ENCODE measurements at places on chromosomes 7 and 10.

GRCh38 chr10:94963901-94964300, 25.4 kb downstream of the CYP2C9 start:
- DNase-seq = peak; percentile 66

- no peak for DNase-seq
Observed at GRCh38 chr7:920351-921070, 34.0 kb downstream of the ADAP1 start.

DNA sequence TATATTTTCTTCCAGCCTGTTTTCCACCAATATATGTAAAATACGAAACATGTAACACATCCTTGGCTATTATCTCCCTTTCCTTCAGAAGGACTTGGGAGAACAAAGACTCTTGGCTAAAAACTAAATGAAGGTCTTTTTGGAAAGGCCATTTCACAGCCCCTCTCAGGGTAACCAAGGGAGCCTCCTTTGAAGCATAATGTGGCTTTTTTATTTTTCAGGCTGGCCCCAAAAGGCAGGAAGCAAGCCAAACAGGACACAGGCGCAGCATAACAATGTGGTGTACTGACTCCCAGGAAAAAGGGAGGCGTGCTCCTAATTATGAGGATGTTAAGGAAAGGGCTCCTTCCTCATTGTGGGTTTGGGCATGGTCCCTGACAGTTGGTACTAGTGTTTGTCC, 30.3 kb upstream of the CCSER2 start:
- no peak for DNase-seq

- DNase-seq = no peak
Observed at GRCh38 chr10:76840802-76841201, 796.8 kb downstream of the KCNMA1 start.

GRCh38 chr7:93013446-93014061, 104.2 kb downstream of the SAMD9 start:
- no peak for DNase-seq

GRCh38 chr7:55545496-55545895, 26.8 kb downstream of the VOPP1 start:
- DNase-seq = peak; percentile 64

DNA sequence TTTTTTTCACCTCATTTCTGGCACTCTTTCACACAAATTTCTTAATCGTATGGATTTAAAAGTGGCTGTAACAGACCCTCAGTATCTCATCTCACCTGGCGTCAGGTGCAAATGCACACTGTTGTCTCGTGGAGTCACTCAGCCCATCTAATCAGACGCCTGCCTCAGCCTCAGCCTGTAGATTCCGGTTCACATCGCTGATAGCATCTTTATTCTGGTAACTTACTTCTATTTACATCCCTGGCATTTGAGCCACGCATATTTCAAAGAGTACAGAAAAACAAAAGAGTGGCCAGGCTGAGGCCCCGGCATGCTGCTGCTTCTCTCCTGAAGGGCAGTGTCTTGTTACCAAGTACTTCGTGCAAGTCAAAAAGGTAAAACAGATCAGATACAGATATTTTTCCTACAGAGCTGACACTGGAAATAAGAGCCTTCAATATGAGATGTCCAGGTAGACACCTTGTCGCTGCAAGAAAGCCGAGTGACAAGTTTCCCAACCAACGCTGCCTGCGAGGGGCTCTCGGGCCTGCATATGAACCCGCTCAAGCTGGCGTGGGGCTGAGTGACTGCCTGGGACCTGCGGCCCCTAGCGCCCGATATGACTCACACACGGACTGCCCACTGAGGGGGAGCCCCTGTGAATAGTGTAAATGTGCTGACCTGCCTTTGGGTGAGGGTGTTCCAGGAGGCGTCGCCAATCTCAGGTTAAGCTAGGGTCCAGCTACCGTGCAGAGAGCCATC, 4.3 kb downstream of the VIPR2 start:
- DNase-seq = no peak

DNA sequence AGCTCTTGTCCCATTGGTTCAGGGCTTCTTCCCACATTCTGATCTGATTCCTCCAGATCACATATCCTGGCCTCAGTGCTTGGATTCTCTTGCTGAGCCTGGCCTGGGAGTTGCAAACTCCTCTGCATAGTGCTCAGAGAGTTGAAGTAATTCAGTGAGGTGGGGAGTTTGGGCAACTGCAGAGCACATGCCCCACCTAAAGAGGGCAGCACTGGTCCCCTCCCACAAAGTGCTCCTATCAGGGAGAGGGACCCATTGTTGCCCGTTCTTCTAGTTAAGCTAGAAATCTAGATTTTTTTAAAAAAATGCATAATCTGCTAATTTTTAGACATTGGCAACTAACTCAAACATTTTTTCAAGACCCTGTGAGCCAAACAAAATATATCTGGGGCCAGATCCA, 45.1 kb downstream of the CHN2 start:
- DNase-seq = peak; percentile 4

- DNase-seq = no peak
Observed at GRCh38 chr7:156943091-156944041, 6.1 kb upstream of the NOM1 start.

DNA sequence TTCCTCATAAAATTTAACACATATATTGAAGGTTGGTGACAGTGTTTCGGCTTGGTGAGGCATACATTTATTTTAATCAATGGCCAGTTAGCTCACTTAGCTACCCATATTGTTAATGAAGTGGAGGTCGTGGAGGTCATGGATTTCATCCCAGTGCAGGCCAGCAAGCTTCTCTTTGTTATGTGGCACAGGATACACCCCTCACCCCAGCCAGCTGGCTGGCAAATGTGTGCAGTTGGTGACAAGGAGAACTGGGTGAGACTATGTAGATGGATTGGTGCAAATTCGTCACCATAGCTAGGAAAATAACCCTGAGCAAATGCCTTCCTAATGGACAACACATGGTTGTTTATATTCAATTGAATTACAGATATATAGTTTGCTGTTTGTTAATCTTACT, 50.5 kb upstream of the FOXP2 start:
- no peak for DNase-seq

GRCh38 chr7:128066858-128067257, 35.6 kb upstream of the LRRC4 start:
- no peak for DNase-seq

DNA sequence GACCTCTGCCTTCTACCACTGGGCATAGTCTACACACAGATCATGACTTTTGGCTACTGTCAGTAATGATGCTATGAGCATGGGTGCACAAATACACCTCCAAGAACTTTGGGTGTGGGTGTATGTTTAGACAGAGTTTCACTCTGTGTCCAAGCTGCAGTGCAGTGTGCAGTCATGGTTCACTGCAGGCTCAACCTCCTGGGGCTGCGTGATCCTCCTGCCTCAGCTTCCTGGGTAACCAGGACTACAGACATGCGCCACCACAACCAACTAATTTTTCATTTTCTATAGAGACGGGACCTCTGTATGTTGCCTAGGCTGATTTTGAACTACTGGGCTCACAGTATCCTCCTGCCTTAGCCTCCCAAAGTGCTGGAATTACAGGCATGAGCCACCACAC, 194.4 kb downstream of the NSUN6 start:
- DNase-seq = no peak

GRCh38 chr10:60964257-60965235, 20.6 kb upstream of the RHOBTB1 start:
- DNase-seq = peak; percentile 92

- DNase-seq = no peak
Observed at GRCh38 chr7:137893143-137893742, 46.5 kb upstream of the DGKI start.

GRCh38 chr10:75191821-75192568, 18.6 kb upstream of the VDAC2 start:
- peak; percentile 88 for DNase-seq

- DNase-seq = no peak
Observed at GRCh38 chr7:148541891-148542504, 48.6 kb upstream of the C7orf33 start.

DNA sequence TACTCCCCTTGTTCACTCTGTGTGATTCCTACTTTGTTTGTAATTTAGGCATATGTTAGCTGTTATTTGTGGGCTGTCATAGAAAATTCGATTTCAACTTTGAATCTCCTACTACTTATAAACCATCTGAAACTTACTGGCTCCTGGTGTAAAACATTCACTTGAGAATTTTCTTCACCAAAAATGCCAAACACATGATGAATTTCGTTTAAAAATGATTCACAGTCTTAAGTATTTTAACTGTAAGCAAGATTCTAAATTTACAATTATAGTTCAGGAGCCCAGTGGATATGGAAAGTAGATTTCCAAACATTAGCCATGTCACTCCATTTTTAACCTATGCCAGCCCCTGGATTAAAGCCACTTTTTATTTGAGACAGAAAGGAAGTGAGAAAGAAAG, 3.1 kb downstream of the CPED1 start:
- peak; percentile 72 for DNase-seq

DNA sequence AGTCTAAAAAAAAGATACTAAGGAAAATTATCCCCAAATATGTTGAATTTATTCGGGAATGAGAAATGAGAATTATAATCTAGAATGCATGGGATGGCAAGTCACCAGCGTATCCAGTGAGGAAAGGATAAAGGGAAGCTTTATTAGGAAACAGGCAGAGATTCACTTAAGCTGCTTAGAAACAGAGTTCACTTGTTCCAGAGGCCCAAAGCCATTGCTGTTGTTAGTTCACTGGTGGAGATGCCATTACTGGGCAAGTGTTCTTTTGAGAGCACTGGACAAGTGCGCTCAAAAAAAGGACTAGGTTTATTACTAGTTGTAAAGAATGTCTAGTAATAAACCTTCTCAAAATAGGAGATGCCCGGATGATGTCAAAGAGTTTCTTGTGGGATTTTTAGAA, 51.2 kb downstream of the MICU1 start:
- DNase-seq = no peak

GRCh38 chr10:95550073-95550672, 11.0 kb downstream of the SORBS1 start:
- DNase-seq = peak; percentile 29

GRCh38 chr7:50558294-50559053, 6.7 kb downstream of the DDC start:
- DNase-seq = no peak

DNA sequence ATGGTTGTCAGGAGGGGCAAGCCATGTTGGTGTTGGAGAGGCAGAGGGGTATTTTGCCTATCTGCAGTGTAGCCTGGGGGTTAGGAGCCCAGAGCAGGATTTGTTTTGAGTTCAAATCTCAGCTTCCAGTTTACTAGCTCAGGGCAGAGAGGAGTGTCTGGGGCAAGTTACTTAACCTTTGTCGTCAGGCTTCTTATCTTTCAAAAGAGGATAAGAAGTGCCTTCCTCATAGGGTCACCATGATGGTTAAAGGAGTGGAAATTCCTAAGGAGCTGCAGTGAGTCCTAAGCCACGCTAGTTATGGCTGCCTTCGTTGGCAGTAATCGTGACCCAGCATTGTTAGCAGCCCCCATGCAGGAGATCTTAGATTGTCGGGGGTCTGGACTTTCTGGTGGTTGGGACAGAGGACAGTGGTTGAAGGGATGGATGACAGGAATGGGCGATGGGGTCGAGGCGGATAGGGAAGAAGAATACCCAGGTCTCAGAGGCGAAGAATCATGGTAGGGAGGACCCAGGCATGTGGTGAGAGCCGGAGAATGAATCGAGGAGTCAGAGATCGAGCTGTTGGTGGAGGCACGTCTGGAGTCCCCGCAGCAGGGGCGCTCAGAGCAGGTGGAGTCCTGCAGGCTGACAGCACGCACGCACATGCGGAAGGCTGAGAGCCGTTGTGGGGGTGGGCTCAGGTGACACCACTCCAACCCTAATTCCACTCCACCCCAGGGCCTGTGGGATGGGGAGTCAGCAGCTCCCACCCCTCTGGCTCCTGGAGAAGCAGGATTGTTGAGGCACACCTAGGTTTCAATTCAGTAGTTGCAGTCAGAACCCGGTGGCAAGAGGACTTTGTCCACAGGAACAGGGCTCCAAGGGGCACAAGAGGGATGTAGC, 11.6 kb downstream of the ADCK2 start:
- no peak for DNase-seq

GRCh38 chr7:86933295-86933845, 126.1 kb downstream of the ELAPOR2 start:
- no peak for DNase-seq

DNA sequence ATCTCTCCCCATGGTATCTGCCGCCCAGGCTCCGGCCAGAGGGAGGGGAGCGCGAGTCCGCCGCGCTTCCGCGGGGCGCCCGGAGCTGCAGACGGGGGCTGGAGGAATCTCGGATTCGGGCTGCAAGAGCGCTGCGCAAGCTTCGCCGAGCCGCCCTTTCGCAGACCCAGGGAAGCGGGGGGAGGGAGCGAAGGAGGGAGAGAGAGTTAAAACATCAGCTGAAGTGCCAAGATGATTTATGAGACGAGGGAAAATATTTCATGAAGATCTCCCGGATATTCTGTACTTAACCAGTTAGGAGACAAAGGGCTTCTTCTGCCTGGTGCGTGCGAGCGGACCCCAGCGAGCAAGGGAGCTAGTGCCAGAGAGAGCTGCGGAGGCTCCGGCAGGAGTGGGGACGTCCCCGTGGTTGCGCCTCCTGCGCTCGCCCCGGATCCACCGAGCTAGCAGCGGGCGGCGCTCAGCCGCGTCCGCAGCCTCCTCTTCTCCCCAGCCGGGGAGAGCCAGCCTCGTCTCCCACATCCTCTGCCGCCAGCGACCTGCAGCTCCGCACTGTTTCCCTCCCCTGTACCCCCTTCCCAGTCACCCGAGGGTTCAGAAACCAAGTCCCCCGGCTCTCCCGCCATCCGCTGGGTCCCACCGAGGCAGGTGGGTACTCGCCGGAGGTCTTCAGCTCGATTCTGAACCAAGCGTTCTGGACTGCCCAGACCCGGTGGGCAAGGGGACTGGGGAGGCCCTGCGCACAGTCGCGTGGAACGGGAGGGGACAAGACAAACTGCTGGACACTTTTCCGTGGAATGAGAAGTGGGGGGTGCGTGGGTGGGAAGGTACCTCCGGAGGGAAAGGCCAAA, 1.0 kb upstream of the PAX2 start:
- DNase-seq = no peak

DNA sequence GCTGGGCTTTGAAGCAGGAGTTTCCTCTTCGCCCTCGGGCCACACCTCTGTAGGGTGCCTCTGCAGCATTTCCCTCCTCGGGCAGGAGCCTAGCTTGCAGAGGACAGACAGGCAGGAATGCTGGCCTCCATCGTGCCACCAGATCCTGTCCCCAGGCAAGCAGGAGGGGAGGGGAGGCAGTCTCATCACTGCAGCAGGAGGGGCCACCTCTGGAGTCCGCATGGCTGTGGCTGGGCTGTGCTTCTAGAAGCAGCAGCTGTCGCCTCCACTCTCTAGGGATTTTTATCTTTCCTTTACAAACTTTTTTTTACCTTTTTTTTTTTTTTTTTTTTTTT, 181.4 kb downstream of the CUX1 start:
- DNase-seq = no peak

- DNase-seq = peak; percentile 1
Observed at GRCh38 chr7:56287429-56288138, 171.4 kb upstream of the NUPR2 start.

DNA sequence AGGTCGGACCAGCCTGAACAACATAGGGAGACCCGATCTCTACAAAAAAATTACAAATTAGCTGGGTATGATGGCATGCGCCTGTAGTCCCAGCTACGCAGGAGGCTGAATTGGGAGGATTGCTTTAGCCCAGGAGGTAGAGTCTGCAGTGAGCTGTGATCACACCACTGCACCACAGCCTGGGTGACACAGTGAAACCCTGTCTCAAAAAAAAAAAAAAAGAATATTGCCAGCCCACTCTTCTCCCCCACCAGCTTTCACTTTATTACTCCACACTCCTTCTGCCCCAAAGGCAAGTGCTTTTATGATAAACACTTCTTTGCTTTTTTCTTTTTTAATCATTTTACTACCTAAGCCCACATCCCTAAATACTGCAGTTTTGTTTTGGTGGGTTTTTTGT, 14.8 kb downstream of the RAB19 start:
- no peak for DNase-seq

- no peak for DNase-seq
Observed at GRCh38 chr7:17166824-17167379, 131.6 kb upstream of the AHR start.

Data from choroid plexus epithelial cell (primary cell).